SK-N-SH (cell line): ENCODE measurements at places on chromosomes 16 and 17.

DNA sequence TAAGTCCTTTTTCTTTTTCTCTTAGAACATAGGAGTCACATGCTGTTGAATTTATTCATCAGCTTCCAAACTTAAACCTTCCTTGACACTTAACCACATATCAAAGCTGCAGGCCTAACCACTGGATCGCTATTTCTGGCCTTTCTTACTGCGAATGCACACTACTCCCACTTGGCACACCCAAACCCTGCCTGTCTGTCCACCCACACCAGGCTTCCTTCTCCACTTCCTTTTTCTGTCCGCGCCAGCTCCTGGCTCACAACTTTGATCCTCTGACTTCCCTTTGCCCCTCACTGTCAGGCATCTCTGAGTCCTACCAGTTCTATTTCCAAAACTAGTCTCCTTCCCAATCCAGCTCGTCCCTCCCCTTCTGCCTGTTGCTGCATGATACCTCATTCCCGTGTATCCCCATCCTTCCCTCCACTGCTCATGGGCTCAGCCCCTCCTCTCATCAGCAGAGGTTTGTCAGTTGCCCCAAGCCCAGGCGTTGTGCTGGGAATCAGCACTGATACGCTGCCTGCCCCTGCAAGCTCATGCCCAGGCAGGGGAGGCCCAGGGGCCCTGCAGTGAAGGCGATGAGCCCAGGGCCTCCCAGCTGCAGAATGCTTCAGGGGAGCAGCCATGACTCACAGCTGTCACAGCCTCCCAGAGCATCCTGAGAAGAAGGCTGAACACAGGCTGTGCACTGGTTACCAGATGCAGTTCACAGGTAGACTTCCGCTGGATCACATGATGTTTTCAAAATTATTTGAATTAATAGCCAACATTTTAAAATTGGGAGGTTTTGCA, 179.8 kb downstream of the KATNIP start:
- DNase-seq, result no peak

- DNase-seq, result no peak
These were observed 23.3 kb upstream of the CA10 start for GRCh38 chr17:52181782-52182181.

GRCh38 chr16:41439-42068, 11.9 kb downstream of the POLR3K start:
- no peak for DNase-seq

DNA sequence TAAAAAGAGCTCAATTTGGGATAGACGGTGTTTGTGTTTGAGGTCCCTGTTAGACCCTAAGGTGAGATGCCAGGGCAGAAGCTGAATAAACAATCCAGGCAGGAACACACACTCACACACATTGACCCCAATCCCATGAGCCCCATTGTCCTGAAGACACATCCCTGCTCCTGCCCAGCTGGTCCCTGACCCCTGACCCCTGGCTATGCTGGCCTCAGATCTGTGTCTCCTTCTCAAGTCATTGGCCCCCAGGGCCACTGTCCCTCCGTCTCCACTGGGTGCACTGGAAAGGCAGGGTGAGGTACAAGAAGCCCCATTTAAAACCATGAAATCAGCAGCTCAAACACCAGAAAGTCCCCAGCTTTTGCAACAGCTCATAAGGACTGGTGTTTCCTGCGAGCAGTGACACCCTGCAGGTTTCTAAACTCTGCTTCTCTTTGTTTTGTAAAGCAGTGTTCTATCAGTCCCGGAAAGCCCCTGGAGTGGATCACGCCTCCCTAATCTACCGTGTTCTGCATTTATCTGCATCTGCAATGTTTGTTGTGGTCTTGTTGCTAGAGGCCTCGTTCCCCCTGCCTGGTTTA, 18.0 kb upstream of the ASGR2 start:
- no peak for DNase-seq

DNA sequence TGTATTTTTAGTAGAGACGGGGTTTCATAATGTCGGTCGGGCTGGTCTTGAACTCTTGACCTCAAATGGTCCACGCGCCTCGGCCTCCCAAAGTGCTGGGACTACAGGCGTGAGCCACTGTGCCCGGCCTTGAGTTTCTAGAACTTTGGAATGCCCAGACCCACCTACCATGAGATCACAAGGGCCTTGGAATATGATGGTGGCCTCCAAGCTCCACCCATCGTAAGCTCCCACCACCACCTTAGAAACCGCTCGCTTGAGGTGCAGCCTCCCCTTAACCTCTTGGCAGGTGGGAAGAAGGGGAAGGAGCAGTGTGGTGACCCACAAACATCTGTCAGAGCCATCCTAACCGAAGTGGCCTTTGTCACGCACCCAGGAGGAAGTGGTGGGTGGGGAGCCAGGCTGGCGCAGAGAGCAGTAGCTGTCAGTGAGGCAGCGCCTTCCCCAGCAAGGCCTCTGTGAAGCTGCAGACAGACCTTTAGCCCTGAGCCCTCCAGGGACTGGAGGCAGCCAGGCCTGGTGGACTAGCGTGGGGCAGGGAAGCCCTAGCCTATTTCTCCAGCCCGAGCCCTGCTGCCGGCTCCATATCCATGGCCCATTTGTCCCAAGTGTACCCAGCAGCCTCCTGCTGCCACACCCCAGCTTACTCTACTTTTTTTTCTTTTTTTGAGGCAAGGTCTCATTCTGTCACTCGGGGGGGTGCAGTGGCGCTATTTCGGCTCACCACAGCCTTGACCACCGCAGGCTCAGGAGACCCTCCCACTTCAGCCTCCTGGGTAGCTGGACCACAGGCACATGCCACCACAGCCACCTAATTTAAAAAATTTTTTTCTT, 13.1 kb upstream of the SEPHS2 start:
- DNase-seq, result no peak

- no peak for DNase-seq
These were observed 200.8 kb upstream of the KCNJ16 start for GRCh38 chr17:69874175-69874670.

DNA sequence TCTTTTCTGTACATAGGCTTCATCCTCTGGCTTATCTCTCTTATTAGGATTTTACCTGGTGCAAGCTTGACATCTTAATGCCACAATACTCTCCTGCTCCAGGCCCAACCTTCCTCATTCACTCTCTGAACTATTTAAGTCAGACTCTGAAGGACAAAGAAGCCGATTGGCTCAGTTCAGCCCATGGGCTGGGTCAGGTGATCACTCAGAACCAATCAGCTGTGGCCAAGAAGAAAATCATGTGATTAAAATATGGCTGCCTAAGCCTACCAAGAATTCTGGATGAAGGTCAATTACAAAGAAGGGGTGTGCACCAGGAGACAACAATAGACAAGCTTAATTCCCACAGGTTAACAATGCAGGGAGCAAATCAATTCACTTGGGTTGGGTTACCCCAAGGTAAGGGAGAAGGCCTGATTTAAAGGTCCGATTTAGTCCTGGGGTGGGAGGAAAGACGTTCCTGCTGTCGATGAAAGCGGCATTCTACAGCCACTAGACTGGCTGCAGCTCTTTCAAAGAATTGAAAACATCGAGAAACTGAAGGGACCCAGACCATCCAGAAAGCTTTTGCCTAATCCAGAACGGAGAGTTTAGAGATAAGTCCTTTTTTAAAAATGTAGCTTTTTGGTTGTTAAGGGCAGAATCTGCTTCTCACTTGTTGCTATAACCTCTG, 42.9 kb upstream of the NFAT5 start:
- DNase-seq, result peak; percentile 53

- DNase-seq, result peak; percentile 9
These were observed 44.2 kb downstream of the NT5M start for GRCh38 chr17:17347234-17347955.

- no peak for DNase-seq
These were observed 77.1 kb downstream of the CRISPLD2 start for GRCh38 chr16:84896847-84897246.

GRCh38 chr16:86619239-86619794, 41.0 kb downstream of the FOXL1 start:
- DNase-seq, result no peak

DNA sequence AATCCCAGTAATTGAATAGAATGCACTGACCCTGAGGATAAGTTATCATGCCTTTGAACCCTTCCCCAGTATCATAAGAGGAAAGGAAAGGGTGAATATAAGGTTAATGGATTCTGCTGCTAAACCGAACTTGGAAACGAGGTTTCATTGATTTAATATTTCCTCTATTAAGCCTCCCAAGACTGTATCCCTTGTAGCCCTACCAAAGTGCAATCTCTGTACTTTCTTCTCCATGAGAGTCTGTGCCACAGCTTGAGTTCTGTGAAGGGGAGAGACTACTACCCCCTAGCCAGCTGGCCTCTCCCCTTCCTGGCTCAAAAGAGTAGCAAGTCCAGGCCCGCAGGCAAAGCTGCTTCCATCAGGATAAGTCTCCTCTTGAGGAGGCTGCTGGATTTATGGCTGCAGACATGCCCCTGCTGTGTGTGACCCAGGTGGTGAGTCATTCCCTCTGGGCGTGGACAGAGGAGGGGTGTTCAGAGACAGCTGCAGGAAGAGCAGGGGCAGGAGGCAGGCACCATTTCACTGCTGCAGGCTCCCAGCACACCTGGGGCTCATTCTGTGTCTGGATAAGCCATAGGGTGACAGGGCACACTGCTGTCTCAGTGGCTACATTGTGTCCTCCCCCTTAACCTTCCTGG, 58.4 kb downstream of the TOM1L2 start:
- DNase-seq, result peak; percentile 74

DNA sequence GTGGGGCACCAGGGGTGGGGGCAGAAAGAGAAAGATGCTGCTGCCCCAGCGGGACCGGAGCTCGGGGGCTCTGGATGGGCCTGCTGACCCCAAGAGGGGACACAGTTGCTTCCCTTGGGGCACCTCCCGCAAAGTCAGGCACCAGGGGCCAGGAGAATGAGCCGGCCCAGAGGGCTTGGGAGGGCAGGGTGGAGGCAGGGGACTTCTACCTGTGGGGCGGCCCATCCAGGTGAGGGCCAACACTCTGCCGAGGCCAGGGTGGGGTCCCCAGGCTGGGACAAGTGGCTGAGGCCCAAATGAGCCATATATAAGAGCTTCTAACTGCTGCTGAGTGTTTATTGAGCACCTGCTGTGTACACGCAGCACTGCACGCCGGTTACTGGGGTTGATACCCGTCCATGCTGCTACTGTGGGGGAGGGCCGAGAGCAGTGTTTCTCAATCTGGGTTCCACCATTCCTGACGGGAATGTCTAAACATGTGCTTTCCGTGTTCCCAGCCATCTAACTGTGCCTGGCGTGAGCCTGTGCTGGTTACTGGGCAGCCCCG, 211.7 kb upstream of the GSE1 start:
- no peak for DNase-seq

GRCh38 chr16:51429041-51429440, 278.0 kb upstream of the SALL1 start:
- no peak for DNase-seq

DNA sequence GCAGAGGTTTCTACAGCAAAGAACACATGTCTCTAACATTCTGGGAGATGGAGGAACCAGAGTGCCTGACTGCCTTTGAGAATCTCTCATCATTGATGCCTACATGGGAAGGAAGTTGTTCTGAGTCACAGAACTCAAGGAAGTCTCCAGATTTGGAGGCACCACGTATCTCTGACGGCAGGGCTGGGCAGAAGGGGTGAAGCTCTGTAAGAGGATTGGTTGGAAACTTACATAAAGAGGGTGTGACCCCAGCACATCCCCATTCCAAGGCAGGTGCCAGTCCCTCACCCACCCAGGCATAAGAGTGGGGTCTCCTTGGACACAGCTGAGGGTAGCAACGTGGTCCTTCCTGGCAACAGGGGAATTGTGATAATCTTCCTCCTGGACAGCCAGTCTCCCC, 17.4 kb downstream of the TNFRSF13B start:
- no peak for DNase-seq

GRCh38 chr17:80730739-80731138, 186.1 kb downstream of the RPTOR start:
- no peak for DNase-seq

DNA sequence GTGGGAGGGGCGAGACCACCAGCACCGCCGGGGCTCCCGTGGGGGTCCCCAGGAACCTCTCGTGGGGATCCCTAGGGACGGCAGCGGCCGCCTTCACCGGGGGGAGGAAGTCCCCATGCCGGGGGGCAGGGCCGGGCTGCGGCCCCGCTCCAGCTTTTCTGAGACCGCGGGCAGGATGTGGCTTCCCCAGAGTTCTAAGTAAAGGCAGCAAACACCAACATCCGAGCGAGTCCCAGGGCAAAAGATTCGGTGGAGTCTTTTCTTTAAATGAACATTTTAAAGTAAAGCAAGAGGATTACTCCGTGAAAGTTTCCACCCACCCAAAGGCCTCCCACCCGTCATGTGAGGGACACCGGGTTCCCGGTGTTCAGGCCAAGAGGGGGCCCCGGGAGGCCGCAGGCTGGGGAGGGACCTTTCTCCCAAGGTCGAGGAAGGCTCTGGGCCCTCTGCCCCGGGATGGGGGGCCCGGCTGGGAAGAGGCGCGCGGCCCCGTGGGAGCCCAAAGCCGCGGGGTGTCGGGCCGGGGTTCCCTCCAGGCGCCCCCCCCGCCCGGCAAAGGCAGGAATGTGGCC, 137.2 kb upstream of the RPH3AL start:
- DNase-seq, result peak; percentile 67

DNA sequence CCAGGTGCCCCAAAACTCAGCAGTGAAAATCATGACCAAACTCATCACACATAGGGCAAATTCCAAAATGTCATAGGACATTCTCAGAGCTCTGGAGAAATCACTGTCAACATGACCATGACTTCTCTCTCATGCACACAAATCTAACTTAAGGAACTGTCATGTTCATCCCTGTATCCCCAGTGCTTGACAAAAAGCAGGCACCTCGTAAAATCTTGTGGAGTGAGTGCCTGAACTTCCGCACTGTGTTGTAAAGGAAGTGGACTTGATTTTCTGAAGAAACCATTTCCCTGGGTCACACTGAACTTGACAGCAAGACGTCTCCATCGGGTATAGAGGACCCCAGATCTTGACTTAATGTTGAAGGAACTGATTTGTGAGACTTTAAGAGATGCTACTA, 2.8 kb downstream of the KRT37 start:
- DNase-seq, result no peak

DNA sequence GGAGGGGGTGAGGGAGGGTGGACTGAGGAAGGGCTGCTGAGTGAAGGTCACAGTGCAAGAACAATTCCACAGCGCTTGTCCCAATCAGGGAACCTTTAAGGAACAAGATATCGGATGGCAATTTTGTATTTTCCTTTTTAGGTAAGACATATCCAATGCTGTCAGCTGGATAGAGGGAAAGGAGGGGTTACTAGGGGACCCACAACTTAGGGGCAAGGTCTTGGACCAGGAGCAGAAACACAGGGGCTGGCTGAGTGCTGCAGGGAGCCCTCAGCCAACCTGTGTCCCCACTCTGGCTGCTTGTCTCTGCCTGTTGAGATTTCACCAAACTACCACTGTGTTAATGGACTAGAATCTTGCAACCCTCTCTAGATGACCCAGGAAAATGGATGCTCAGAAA, 47.6 kb downstream of the AKAP1 start:
- DNase-seq, result peak; percentile 58

- DNase-seq, result no peak
These were observed 6.7 kb downstream of the MRPL58 start for GRCh38 chr17:75019146-75019545.

- no peak for DNase-seq
These were observed 228.2 kb downstream of the GRIN2A start for GRCh38 chr16:9953908-9954570.

DNA sequence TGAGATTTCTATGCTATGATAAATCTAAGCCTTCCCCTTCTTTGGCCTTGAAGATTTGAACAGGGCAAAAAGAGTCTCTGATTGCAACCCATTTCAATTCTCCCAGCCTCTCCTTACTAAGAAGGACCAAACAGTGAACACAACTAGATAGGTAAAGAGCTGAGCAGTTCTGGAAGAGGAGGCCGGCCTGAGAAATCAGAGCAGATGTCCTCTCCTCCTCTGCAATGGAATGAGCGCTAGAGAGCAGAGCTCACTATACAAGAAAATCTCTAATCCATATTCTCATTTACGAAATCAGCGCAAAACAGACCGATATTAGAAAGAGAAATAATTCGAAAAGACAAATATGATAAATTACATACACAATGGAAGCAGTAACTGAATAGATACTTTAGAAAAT, 124.2 kb downstream of the CDK5R1 start:
- no peak for DNase-seq
